ENCODE measurements at places on chromosomes 11 and 22.

- no peak for DNase-seq
Measured at GRCh38 chr22:48187356-48187755, 1424.9 kb downstream of the TBC1D22A start.

DNA sequence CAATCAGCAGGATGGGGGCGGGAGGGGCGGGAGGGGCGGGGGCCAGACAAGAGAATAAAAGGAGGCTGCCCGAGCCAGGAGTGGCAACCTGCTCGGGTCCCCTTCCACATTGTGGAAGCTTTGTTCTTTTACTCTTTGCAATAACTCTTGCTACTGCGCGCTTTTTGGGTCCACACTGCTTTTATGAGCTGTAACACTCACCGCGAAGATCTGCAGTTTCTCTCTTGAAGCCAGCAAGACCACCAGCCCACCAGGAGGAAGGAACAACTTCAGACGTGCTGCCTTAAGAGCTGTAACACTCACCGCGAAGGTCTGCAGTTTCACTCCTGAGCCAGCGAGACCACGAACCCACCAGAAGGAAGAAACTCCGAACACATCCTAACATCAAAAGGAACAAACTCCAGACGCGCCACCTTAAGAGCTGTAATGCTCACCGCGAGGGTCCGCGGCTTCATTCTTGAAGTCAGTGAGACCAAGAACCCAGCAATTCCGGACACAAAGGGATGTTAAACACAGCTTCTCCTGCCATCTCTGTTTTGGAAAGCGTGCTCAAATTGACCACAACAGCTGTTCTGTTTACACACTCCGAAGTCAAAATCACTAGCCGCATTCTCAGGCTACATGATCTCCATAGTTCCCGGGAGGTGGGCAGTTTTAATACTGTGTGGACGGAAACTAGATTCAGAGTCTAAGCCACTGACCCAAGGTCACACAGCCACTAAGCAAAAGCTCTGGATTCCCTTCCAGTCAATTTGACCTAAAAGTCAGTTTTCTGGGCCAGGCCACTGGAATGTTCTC is 11.9 kb downstream of the PLAAT2 start:
- no peak for DNase-seq

- no peak for DNase-seq
Measured at GRCh38 chr11:88252208-88252607, 77.0 kb upstream of the RAB38 start.

DNA sequence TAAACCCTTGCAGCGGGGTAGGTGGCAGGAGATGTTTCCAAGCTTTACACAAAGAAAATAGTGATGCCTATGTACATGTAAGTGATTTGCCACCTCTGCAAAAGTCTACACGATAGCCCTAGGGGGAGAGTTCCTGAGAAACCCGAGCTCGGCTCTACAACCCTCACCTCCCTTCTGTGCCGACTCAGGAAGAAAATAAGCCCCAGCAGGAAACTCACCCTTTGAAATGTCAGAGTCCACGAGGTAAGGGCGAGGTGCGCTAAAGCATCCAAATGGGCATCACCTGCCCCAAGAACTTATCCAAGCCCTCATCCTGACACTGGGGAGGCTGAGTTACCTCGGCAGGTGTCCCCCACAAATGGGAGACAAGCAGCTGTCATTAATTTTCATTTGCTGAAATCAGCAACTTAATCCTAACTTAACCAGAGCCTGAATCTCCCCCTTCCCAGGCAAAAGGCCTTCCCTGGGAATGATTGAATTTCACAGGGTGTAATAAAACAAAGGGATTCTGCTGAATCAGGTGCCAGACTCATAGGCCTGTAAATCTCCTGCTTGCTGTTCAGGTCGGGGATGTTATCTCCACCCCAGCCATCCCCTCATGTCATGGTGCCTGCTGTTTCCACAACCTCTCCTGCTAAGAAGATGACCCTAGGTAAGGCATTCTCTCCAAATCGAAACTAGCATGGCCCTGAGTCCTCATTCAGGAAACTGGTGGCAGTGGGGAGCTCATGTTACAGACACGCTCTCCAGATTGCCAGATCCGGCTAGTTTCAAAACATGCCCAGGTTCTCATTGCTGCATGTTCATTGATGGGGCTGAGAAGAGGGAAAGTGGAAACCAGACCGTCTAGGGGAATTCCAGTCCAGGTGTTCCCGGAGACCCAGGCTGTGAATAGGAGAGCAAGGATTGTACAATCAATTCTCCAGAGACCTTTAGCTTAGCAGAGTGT is 105.3 kb upstream of the KIRREL3 start:
- DNase-seq, result no peak

GRCh38 chr22:49709464-49709863 is 118.2 kb downstream of the BRD1 start:
- DNase-seq, result no peak

GRCh38 chr11:19422276-19422675 is 181.5 kb upstream of the E2F8 start:
- no peak for DNase-seq

GRCh38 chr22:25485626-25486545 is 78.6 kb upstream of the GRK3 start:
- no peak for DNase-seq

- DNase-seq, result no peak
Measured at GRCh38 chr11:34905666-34906065, 10.5 kb downstream of the APIP start.

DNA sequence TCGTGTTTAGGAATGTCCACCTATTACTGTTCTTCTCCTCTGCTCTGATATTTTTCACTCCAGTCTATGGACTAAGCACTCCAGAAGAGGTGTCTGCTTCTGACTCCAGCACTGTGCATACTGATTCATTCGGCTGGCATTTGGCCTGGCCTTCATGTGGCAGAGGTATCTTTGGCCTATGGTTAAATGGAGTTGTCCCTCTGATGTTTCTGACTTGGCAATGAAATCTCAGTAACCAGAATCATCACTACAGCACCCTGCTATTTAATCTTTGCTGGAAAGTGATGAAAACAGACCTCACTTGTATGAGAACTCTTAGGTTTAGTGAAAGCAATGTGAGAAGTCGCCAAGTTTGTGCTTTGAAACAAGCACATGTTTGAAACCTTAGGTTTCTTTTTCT is 155.2 kb downstream of the MAML2 start:
- peak; percentile 77 for DNase-seq

DNA sequence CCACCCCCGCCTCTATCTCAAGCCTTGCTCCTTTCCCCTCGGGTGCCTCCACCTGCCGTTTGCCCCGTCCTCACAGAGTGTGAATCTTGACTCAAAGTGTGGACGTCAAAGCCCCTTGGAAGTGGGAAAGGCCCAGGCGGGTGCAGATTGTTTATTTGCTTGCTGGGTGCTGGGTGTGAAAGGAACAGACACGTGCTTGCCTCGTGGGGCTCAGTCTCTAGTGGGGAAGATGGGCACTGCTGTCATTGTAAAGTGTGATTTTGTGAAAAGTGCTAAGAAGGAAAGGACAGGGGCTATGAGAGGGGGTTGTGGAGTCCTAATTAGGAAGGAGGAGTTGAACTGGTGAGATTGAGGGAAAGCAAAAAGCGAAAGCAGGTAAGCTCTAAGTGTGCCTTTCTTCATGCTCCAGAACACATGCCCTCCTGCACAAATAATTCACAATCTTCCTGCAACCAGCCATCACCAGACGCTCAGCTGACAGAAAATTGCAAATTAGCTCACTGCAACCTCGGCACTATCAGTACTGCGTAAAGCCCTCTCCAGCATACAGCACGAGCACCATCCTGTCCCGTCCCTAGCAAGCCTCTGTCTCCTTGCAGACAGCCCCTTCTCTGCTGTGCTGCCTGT is 9.7 kb upstream of the GCAT start:
- DNase-seq, result no peak

DNA sequence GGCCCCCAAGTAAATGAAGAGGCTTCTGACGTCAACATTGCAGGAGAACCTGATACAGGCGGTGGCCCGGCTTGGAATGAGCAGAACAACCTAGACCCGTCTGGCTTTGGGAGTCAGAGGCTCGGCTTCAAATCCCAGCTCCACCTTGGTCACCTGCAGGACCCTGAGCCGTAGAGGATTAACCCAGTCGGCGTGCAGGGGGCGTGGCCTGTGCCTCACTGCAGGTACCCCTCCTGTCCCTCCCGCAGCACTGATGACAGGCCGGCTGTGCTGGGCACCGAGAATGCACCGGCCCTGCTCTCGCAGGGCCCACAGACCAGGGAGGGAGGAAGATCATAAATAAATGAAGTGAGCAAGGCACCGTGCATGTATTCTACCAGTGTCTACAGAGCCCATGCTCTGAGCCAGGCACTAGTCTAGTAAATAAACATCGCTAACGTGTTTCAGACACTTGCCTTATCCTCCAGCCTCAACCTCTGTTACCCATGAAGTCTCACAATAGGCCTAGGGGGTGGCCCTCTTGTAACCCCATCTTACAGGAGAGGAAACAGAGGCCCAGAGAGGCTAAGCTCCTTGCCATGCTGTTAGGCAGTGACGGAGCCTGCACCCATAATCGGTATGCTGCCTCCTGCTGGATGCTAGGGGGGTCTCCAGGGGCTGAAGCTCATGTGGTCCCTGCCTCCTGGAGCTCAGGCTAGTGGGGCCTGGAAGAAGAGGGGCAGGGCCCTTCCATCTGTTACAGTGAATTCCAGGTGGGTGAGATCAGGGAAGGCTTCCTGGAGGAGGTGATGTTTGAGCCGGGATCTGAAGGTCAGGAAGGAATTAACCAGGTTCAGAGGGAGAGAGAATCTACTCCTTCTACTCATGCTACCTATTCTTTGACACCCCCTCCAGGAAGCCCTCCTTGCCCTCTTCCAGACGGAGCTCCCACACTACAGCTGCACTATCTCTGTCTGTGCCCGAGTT is 53.4 kb downstream of the RTL6 start:
- DNase-seq, result no peak

DNA sequence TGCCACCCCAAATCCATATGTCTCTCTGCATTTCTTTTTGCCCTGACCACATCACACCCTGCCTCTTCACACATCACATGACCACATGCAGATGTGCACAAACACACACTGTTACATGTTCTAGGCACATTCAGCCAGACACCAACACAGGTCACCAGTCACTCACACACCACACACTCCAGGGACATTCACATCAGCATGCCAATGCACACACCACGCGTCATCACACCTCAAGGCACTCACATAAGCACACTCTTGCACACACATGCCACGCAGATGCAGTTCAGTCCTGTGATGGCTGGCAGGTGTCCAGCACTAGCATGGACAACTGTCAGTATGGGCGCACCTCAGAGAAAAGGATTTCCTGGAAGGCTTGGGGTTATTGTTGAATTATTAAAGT is 77.0 kb upstream of the MYOD1 start:
- no peak for DNase-seq

DNA sequence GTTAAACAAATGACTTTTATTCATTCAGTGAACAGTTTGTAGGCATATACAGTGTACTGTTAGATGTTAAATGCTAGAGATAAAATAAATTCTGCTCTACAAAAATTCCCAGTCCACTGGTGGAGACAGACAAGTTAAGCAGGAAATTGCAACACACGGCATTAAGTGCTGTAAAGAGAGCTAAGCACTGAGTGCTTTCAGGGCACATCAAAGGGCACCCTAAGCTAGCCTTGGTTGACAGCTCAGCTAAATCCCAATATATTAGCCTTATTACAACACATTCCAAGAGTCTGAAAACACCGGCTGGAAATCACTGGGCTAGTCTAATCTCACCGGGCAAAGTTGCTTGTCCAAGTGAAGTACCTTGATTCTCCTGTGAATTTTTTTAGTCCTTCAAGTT is 55.1 kb downstream of the NOX4 start:
- no peak for DNase-seq

- no peak for DNase-seq
Measured at GRCh38 chr22:40594924-40595323, 41.6 kb downstream of the MRTFA start.

- DNase-seq, result no peak
Measured at GRCh38 chr11:74815966-74816365, 67.3 kb downstream of the RNF169 start.

DNA sequence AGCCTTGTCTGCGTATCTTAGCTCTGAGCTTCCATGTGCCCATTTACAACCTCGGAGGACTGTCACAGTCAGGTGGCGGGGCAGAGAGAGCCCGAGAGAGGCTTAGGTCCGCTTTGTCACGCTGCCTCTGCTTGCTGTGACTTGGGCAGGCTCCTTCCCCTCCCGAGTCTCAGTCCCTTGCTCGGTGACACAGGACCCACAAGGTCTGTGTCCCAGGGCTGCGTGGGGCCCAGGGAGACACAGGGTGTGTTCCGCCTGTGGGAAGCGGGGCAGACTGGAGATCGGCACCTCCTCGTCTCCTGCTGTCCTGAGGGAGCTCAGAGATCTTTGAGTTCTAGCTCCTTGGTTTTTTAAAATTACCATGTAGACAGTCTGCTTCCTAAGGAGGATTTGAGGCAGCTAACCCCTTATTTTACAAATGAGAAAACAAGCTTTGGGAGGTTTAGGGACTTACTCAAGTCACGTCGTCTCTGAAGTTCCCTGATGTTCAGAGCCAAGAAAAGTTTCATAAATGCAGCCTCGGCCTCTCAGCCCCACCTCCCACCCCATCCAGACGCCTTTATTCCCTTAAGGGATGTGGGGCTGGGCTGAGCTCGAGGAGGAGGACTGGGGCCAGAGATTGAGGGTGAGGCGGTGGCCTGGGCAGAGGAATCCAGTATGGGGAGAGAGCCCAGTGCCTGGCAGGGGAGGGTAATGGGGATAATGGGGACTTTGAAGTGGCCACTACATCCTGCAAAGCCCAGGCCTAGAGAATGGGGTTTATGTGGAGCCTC is 103.6 kb downstream of the NECTIN1 start:
- DNase-seq, result peak; percentile 25

- DNase-seq, result no peak
Measured at GRCh38 chr11:125583496-125583895, 9.2 kb upstream of the STT3A start.

DNA sequence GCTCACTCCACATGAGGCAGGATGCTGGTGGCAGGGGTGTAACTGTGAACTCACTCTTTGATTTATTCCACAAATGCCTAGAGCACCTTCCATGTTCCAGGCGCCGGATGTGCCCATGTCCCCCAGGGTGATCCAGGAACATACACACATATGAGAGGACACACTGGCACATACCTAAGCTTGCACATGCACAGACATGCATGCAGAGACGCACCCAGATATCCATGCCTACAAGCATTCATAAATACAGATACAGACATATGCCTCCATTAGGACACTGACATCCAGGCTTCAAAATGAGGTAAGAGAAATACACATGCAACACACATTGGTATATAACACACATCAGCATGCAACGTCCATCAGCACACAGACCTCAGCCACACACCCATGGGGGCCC is 4.5 kb downstream of the OSM start:
- no peak for DNase-seq

DNA sequence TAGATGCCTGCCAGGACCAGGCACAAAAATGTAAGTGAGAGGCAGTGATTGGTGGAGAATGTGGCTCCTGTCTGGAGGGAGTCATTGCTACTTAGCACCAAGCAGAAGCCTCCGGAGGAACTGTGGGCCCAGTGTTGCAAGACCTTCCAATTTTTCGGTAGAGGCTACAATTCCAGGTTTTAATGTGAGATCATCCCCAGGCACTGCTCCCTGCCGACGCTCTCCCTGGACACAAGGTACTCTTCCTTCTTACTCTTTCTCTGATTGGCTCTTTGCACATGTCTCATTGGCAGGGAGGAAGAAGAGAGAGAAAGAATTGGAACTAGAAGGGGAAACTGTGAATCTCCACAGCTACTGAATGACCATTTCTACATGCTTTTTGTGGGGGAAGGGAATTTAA is 53.7 kb upstream of the EP300 start:
- DNase-seq, result no peak

- no peak for DNase-seq
Measured at GRCh38 chr11:21144531-21144930, 475.1 kb downstream of the NELL1 start.

All from fibroblast of gingiva (primary cell).